ENCODE measurements at places on chromosomes 12 and 14.
A peak's percentile ranks its signal among the peaks of the same experiment; 100 is the strongest.

DNA sequence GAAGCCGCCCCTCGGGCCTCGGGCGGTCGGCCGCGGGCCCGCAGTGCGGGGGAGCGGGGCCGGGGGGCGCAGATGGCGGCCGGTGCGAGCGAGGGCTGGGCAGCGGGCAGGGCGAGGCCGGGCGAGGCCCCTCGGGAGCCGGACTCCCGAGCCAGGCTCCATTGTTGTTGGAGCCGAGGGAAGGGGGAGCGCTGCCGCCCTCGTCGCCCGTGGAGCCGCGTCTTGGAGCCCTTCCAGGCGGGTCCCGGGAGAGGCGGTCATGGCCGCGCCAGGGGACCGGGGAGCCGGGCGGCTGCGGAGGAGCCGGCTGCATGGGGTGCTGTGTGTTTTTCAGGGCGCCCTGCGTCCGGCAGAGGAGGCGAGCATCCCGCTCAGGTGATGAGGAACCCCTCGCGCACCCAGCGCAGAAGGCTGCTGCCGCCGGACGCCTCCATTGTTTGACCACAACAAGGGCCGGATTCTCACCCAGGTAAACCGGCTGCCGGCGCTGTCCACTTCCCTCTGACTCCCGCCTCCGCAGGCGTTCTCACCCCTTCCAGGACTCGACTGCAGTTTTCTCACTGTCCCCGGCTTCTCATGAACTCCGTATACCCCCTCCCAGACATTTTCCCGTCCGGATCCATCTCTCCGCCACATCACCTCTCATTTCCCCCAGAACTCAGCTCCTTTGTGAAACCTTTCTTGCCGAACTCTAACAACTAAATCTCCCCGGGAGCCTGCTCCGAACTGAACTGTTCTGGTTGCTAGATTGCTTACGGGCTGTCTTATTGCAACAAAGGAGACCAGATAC is 732 bp downstream of the ZNF664 start:
- DNase-seq, result peak; percentile 44

GRCh38 chr14:91841065-91841464 is 26.3 kb downstream of the TC2N start:
- DNase-seq, result peak; percentile 9

GRCh38 chr12:121112496-121112895 is 20.2 kb upstream of the P2RX7 start:
- DNase-seq, result no peak

GRCh38 chr12:48601013-48601756 is 31.3 kb upstream of the LALBA start:
- peak; percentile 53 for DNase-seq

DNA sequence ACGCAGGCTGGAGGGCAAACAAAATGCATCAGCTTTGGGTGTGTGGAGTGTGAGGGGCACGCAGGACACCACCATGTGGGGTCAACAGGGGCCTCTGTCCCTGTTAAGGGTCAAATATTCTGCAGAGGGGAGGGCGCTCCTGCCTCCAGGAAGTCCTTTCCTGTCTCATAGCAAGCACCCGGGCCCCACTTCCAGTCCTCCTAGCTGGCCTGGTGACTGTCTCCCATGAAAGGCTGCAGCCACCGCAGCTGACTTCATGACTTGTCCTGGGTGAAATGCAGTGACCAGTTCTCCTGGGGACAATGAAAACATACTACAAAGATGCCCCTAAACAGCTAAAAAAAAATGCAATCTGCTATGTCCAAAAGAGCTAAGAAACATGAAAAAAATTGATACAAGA is 53.6 kb downstream of the LGMN start:
- DNase-seq, result peak; percentile 28

DNA sequence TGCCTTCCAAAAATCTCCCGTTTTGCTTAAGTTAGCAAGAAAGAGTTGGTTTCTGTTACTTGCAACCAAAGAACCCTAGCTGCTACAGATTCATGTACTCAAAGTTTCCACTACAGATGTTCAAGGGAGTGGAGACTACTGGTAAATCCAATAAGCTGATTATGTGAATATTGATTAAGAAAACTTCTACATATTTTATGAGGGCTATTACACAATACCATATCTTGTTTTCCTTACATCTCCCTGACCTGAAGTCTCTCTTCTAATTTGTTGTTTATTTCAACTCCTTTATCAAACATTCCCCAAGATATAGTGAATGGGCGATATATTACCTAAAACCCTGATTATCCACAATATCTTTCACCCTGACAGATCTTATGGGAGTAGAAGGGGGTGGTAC is 164.4 kb upstream of the PLXNC1 start:
- DNase-seq, result no peak

GRCh38 chr12:97164936-97165335 is 257.9 kb downstream of the NEDD1 start:
- no peak for DNase-seq

DNA sequence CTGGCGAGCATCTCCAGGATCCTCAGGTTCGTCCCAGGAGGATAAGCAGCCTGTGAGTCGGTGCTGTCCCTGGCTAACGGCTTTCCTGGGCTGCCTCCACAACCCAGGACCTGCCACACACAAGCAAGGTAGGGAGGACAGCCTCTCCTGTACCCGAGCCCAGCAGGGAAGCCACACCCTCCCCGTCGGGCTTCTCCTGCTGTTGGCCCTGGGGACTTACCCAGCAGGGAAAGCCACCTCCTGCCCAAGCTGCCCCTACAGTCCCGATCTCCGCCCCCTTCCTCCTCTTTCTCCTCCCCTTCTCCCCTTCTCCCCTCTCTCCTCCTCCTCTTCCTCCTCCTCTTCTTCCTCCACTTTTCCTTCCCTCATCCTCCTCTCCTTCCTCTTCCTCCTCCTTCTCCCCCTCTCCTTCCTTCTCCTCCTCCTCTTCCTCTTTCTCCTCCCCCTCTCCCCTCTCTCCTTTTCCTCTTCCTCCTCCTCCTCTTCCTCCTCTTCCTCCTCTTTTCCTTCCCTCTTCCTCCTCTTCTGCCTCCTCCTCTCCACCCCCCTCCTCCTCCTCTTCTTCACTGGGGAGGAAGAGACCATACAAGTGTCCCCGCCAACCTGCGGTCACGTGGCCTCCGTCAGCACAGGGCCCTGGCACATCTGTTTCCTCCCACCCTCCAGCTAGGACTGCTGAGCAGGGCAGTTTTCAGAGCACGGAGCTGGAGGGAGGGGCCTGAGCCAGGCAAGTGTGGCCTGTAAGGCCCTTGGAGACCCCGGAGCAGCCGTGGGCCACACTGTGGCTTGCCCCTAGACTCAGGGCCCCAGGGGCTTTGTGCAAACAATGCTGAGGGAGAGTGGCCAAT is 17.3 kb upstream of the RFLNA start:
- DNase-seq, result no peak

- no peak for DNase-seq
Observed at GRCh38 chr14:84162633-84163032, 1367.3 kb upstream of the FLRT2 start.

DNA sequence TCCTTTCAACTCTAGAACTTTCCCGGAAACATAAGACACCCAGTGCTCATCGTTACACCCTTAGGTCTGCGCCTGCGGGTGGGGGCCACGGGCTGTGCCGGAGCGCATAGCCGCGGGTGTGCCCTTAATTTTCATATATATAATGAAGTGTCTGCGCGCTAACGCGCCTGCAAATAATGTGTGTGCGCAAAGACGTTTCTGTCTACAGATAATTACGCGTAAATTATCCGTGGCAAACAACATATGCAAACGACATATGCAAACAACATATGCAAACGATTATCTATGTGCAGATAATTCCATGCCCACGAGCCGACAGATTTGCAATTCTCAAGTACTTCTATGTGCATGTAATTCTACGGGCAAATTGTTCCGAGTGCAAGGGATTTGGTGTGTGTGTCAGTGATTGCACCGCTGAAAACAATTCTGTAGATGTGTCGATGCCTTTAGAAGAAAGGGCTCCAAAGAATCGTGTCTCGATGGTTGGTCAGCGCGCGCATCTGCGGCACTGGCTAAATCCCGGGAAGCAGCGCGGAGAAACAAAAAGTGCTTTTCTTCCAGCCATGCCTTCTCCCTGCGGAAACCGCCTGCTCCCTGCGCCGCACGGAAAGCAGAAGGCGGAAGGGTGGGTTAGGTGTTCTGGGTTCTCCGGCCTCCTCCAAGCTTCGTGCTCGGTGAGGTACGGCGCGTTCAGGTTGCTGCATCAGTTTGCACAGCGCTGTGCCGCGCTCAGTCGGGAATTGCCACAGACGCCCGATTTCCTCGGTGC is 34.5 kb upstream of the TBX5 start:
- DNase-seq, result peak; percentile 43

DNA sequence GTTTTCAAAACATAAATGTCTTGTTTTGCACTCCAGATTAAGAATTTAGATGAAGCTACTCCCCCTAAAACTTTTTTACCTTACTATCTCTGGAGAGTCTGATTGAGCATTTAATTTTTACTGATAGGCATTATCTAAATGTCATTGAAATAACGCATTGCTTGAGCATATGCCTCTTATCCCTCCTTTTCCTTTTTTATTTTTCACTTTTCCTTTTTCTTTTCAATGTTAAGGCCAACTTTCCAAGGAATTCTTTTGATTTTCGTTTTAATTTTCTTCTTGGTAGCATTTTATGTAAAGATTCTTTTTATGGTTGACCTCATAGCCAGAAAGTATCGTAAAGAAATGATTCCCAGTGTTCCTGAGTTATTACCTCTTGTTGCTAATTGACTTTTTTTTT is 2.9 kb downstream of the SRP54 start:
- no peak for DNase-seq

- DNase-seq, result peak; percentile 95
Observed at GRCh38 chr14:54312166-54312801, 84.5 kb upstream of the CDKN3 start.

DNA sequence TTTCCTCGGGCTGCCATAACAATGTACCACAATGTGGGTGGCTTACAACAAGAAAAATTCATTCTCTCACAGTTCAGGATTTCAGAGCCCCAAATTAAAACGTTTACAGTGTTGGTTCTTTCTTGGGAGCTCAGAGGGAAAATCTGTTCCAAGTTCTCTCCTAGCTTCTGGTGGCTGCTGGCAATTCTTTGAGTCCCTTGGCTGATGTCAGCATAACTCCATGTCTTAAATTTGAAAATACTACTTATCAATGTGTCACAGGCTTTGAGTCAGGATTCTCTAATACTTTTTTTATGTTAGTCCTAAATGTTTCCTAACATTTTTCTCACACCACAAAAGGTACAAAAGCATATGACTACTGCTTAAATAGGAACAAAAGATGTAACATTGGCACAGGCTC is 198.4 kb upstream of the ATXN7L3B start:
- no peak for DNase-seq

- no peak for DNase-seq
Observed at GRCh38 chr12:38102197-38102596, 214.4 kb upstream of the ALG10B start.

GRCh38 chr12:46200551-46200950 is 68.3 kb downstream of the SLC38A1 start:
- no peak for DNase-seq

All from EH (cell line).